ENCODE measurements at places on chromosomes 7 and 10.

DNA sequence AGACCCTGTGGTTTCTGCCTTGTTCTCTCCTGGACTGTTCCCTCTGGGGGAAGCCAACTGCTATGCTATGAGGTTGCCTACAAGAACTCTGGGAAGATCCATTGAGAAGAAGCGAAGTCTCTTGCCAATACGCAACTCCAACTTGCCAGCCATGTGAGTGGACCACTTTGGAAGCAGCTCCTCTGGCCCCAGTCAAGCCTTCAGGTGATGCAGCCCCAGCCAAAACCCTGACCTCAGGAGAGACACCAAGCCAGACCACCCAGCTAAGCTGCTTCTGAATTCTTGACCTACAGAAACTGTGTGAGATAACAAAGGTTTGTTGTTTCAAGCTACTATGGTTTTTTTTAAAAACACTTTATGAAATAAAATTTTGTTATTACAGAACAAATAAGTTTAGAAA lies 20.2 kb upstream of the MYL7 start:
- no peak for DNase-seq

DNA sequence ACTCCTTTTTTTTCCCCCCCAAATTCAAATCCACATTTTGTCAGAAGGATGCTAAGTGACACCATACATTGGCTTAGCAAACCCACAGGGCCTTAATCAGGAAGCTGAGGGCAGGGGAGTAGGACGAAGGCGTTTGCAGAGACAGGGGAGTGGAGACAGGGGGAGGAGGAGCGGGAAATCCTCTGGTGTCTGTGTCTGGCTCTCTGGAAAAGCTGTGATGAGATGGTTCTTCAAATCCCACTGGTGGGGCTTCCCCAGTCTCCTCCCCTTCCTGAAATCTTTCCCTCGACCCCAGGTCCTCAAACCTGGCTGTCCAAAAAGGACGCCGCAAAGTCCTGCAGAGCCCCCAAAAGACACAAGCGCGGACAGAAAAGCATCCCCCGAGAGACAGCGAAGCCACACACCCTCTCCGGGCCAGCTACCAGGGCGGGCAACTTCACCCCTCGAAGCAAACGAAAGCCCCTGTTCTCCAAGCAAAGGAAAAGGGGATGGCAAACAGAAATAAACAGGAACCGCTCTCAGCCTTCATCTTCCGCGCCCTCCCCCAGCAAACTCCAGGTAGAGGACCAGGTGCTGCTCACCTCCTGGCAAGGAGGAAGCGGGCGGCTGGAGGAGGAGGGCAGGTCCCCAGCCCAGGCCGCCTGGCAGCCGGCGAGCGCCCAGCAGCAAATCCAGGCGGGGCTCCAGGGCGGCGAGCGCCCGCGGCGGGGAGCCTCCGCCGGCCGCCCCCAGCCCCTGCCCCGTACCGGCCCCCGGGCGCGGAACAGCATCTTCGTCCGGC lies 520 bp downstream of the ELAPOR2 start:
- no peak for DNase-seq

DNA sequence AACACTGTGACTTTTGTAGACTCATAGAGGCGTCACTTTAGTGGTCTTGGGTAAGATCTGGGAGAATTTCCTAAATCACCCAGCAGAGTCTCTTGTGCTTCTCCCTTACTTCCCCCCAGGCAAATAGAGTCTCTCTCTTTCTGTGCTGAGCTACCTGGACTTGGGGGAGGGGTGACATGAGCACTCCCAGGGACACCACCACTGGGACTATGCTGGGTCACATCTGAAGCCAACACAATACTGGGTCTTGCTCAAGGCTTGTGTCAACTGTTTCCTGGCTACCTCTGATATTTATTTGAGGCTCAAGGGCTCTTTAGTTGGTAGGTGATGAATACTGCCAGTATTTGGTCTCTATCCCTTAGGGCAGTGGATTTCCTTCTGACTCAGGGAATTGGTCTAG lies 214.6 kb upstream of the TPK1 start:
- DNase-seq: no peak

- no peak for DNase-seq
These were observed 41.3 kb downstream of the CCDC6 start for GRCh38 chr10:59865101-59865500.

GRCh38 chr10:129784291-129784690 lies 179.8 kb downstream of the EBF3 start:
- DNase-seq: no peak

GRCh38 chr7:102991077-102991539 lies 78.3 kb downstream of the LRRC17 start:
- DNase-seq: no peak

- DNase-seq: no peak
These were observed 73.6 kb downstream of the OTUD1 start for GRCh38 chr10:23512355-23513058.

DNA sequence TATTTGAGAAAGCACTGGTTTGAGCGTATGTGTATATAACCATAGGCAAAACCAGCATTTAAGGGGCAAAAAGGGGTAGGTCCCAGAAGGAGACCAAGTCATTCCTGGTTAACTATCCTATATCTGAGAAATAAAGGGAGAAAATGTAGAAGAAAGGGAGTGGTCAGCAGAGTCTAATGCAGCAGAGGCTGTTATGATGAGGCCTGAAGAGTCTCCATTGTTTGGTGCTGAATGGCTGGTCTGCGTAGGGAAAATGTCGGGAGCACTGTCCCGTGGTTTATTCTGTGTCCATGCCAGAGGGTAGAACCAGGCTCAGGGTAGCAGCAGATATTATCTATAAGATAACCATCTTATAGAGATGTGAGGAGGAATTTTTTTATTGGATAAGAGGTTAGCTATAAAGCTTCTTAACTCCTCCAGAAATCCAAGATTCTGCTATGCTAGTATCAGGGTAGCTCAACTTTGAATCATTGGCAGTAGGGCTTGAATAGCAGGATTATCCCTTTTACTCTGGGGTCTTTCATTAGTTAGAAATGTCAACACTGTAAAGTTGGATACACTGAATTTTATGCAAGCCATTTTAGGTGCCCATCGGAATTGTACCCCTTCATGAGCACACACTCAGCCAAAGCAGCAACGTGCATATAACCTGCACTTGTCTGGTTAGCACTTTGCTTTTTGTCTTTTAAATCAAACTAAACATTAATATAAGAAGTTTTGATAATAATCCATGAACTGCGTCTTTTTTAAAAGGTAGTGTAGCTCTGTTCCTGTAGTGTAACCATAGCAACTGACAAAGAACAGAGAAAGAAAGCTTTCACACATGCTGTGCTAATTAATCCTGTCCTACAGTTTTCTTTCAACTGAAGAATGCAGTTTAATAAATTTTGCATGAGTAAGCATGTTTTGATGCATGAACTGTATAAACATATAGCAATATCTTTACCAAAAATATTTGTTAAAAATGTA lies 312.0 kb upstream of the FZD1 start:
- no peak for DNase-seq

- no peak for DNase-seq
These were observed 92.4 kb downstream of the GLI3 start for GRCh38 chr7:42144604-42145003.

Measured in stimulated activated CD8-positive, alpha-beta memory T cell treated with anti-CD3 and anti-CD28 coated beads, Interleukin-15, amount 100 ng/mL, for 4 hours (primary cell).